ENCODE measurements at places on chromosomes 2 and 18.

DNA sequence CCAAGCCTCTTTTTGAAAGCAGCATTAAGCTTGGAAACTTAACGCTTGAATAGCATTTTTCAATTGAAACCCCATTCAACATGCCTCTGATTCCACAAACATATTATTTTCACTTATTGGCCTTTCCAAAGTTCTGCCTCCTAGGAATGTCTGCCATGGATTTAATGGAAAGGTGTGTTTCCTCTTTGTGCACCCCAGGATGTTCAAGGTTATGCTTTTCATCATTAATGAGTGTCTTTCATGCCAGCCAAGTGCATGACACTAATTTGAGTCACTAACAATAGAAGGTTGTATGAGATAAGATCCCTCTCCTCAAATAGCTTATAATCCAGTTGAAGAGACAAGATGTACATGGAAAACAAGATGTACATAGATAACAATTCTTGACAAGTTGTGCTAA, 84.7 kb downstream of the ALPK2 start:
- no peak for DNase-seq

GRCh38 chr2:238425979-238426567, 654 bp upstream of the ASB1 start:
- DNase-seq = no peak

DNA sequence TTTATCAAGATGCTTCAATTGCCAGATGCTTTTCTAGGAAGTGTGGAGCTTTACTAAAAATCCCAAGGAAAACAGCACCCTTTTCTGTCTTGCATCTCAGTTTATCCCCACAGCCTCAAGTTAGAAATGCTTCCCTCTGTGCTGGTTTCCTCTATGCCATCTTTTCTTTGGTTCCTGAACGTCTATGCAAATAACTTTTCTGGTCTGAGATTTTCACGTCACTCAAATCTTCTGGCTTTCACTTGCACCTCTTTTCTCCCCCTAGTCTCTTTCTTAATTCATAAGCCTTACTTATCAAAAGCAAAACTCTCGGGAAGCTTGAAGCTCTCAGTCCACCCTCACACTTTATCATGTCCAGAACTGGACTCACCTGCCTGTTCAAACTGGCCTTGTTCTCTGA, 33.9 kb downstream of the ARHGAP25 start:
- no peak for DNase-seq

DNA sequence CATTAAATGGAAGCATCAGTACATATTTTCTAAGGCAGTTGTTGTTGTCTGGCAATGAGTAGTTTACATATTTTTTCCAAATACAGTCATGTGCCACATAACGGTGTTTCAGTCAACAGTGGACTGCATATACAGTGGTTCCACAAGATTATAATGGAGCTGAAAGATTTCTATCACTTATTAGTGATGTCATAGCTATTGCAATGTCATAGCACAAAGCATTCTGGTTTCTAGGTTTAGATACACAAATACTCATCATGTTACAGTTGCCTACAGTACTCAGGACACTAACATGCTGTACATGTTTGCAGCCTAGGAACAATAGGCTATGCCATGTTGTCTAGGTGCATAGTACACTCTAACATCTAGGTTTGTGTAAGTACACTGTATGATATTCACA, 45.0 kb downstream of the RND3 start:
- DNase-seq = no peak

DNA sequence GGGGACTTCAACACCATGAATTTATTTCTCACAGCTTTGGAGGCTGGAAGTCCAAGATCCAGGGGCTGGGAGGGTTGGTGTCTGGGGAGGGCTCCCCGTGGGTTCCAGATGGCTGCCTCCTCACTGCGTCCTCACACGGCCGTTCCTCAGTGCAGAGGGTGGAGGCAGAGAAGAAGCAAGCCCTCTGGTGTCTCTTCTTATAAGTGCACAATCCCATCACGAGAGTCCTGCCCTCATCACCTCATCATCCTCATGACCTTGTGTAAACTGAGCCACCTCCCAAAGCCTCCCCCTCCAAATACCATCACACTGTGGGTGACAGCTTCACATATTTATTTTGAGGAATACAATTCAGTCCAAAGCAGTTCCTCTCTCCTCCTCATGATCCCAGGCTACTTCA, 26.3 kb downstream of the TMEM163 start:
- DNase-seq = peak; percentile 12

- no peak for DNase-seq
Measured at GRCh38 chr18:62017618-62018017, 124.8 kb upstream of the RNF152 start.

DNA sequence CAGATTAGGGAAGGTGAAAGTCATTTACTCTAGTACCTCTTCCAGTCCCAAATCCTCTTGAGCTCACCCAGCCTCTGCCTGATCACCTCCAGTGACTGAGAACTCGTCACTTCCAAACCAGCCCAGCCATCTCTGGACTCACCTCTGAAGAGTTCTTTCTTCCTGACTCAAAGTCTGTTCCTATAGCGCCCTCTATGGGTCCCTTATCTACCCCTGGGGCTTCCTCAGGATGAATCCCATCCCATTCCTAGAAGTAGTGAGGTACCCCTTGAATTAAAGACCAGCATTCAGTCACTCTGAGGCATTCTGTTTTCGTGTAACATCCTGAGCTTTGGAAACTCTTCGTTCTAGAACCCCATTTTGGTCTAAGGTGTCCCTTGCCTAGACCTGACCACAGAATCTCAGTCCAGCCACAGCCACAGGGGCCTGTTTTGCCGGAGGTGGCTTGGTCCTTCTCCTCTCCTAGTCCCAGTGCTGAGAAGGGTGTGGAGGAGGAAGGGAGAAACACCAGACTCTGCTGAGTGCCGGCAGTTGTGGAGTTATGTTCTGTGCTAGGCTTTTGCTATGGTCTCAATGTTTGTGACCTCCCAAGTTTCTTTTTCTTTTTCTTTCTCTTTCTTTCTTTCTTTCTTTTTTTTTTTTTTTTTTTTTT, 32.7 kb downstream of the SIX3 start:
- DNase-seq = no peak

DNA sequence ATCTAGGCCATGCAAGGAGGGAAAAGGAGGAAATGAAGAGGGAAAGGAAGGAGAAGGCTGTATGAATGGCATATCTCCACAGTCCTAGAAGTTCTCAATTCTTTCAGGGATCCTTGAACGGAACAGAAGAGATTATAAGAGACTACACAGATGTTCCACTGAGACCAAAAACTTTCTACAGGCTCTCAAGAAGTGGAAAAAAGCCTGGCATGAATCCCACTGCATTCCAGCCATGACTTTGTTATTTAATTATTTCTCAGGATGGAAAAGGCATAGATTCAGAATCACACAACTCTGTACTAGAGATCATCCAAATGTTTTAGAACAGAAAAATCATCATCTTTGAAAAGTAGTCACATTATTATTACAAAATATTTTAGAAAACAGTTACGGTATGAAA, 131.7 kb upstream of the CDH20 start:
- DNase-seq = no peak

DNA sequence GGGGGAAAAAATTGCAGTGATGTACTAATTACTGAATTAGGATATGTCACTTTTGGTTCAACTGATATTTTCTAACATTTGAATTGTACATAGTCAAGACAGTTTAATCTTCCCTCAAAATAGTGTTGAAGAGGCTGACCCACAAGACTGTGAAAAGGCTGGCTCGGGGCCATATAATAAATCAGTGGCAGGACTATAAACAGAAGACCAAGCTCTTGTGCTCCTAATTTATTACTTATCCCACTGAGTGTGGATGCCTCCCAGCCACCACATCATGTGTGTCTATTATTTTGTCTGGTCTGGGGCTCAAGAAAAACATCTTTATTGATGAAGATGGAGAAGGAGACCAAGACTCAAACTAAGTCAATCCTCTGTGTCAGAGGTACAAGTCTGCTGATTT, 64.4 kb downstream of the PLEKHM3 start:
- DNase-seq = no peak

DNA sequence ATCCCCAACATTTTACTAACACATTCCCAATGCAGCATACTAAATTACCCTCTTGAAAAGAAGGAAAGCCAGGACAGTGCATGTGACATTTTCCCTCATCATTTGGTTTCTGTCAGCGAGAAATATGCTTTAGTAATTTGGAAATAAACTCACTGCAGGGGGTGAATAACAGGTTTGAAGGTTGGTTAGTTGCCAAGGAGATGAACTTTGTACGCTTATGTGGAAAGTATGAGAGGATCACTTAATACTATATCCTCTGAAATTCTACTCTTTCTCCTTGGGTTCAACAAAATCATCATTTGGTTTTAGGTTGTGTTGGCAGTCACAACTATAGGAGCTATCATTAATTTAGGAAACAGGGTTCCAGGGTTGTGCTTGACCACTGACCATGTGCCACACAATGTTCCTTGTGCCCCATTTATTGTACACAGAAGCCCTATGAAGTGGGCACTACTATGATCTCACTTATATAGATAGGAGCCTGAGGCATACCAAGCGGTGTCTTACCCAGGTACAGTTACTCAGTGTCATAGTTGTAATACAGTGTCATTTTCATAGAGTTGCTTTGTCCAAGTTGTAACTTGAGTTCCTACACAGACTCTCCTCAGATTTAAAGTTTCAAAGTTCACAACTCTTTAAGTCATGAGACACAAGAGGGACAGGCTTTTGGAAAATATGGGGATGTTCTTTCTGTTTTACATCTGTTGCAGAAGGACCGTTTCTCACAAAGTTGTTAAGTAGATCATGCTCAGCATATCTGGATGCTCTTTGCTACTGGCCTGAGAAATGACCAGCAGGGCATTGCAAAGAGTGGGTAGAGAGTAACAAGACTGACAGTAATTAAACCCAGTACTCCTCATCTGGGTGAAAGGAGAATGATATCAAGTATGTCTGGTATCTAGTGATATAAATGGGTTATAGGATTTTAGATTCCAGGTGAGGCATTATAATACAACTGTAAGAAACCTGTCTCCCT, 91.8 kb downstream of the MAP4K4 start:
- no peak for DNase-seq

DNA sequence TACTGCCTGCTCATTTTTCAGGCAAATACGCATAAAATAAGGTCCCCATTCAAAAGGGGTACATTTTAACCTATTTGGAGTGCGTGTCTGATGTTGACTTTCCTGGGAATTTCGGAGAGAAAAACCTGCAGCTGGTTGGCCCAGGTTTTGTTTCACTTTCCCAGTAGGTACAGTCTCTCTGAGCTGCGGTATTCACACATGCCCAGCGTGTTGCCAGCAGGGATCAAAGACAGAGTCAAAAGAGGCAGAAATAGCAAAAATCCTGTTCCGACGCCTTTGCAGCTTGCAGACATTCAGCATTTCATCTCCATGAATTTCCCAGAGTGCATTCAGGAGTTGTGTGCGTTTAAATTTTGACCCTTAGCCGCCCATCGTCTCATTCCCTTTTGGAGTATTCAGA, 855.4 kb upstream of the CELF4 start:
- no peak for DNase-seq

- no peak for DNase-seq
Measured at GRCh38 chr18:28854964-28855363, 678.0 kb upstream of the CDH2 start.

- no peak for DNase-seq
Measured at GRCh38 chr2:186459009-186459408, 27.1 kb upstream of the ZC3H15 start.

DNA sequence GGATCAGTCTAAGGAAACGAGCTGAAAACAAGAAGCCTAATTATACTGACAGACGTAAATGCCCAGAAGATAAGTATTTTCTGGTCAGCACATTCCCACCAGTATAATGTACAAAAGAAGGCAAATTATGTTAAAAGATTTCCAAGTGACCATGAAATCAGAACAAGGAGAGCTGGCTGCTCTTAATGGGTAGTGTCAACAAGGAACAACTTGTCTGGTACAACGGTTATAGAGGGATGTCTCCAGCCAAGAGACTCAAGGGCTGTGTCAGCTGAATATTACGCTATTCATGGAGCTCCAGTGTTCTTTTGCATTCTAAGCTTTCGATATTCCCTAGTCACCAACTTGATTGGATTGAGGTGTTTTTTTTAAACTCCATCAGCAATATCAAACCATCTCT, 8.6 kb upstream of the L3MBTL4 start:
- no peak for DNase-seq

DNA sequence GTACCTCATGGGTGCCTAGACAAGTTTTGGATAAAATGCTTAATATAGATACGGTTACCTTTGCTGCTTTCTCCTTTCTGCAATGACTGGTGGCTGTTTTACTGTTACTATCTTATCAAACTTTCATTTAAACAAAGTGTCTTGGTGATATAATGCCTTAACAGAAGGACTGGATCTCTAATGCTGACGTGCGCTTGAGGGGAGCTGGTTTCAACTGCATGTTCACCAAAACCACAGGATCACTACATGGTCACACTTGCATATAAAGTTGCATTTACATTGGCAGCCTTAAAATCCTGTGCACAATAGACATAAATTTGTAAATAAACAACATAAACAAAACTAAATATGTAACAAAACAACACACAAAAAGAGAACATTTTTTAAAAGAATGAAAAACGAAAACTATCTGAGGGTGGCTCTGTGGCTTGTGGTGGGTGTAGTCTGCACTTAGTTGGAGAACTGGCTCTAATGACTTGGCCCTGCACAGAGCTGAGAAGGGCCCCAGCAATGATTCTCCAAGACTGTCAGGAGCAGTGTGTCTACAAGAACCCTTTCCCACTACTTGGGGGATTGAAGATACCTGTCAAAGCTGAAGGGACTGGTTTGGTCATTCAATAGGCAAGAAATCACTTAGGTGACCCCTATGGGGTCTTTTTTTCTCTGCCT, 135.5 kb downstream of the UXS1 start:
- DNase-seq = peak; percentile 25

DNA sequence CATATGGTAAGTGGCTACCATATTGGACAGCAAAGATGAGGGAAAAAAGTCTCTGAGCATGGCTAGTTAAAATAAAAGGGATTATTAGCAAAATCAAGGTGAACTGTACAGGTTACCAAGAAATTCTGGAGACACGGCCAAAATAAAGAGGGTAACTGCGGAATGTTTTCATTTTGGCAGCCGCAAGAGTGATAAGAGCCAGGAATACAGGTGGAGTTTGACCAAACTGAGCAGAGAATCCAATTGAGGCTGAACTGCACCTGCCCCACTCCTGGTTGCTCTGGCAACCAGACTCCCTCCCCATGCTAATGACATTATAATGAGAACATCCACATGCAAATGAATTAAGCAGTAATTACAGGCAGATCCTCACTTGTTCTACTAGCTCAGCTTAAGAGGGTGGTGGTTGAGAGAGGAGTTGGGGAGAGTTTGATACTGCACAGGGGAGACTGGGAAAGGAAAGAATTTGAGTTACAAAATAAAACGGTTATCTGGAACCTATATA, 18.8 kb upstream of the EPHA4 start:
- DNase-seq = no peak

GRCh38 chr2:239009589-239009961, 161.7 kb downstream of the TWIST2 start:
- DNase-seq = no peak

GRCh38 chr18:58033216-58033615, 10.8 kb upstream of the NEDD4L start:
- DNase-seq = no peak

DNA sequence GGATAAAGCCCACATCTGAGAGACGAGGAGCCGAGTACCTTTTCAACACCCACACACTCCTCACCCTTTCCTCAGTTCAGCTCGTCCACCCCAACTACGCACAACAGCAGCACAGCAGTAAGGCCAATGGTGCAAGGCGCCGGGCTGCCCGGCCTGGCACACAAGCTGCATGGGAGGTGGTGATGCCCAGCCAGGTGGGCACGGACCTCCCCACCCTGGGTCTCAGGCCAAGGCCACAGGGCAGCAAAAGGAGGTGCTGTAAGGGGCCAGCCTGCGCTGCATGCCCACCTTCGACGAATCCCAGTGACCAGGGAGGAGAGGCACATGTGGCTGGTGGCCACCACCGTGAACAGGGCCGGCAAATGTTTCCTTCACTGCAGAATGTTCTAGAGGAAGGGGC, 36.5 kb upstream of the MLPH start:
- DNase-seq = no peak
